ENCODE measurements at places on chromosomes 1 and 21.

GRCh38 chr1:43893006-43893405 lies 40.6 kb upstream of the ARTN start:
- DNase-seq = no peak

- no peak for DNase-seq
These were observed 416.0 kb downstream of the SIPA1L2 start for GRCh38 chr1:232213928-232214327.

GRCh38 chr1:177926201-177926600 lies 43.7 kb downstream of the SEC16B start:
- DNase-seq = no peak

DNA sequence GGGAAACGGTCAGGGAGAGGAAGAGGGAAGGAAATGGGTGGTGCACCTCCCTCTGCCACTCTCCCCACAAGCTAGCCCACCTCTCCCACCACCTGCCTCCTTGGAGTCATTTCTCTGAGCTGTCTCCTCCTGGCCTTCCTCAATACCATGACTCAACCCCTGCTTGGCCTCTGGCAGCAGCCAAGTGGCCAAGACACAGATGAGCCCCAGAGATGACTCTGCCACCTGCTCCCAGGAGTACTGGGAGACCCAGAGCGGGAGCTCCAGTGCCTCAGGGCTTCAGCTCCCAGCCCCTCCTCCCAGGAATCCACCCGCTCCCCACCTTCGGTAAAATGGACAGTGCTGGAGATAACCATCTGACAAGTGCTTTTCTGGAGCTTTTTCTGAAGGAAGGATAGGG lies 2.6 kb downstream of the S100A16 start:
- DNase-seq = no peak

Measured in brain pericyte (primary cell).